ENCODE measurements at places on chromosomes 7 and 10. TPM values are rescaled to one million over a fixed set of nuclear protein-coding genes. Genes with fewer than 3 reads are reported as not detected.

DKK1 gene
- total RNA-seq, result 2.4 TPM

ITGB8 gene
- total RNA-seq, result 12.0 TPM

NPY gene
- total RNA-seq, result not detected

FAM237B gene
- total RNA-seq, result not detected

ADCYAP1R1 gene
- total RNA-seq, result 1.1 TPM

NUPR2 gene
- total RNA-seq, result 1.1 TPM

DNA sequence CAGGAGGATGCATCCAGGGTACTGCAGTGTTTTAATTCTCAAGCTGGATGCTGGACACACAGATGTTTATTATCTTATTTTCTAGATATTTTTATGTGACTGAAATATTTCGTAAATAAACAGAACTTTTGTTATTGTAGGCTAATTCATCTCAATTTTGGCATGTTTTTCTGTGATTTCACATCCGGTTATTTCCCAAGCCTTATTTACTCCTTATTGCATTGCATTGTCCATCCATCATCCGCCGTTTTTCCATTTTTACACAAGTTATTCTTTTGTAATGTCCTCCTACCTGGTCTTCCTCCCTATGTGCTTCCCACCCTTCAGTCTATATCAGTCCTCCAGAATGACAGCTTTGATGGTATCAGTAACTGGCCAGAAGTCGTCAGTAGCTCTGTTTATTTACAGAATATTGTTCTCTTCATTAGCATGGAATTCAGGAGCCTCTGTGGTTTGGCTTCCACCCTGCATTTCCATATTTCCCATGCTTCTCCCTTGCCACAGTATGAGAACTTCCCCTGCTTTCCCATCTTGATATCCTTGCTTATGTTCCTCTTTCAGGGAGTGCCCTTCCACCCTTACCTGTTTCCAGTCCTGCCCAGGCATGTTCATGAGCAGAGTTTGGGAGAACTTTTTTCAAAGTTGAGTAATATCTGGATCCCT lies 16.1 kb downstream of the GNAI1 start:
- no peaks in the 10 kb centered on the region for H3K4me1 ChIP-seq
- H3K36me3 ChIP-seq, result no peaks in the 10 kb centered on the region
- no peaks in the 10 kb centered on the region for H3K27me3 ChIP-seq
- H3K4me3 ChIP-seq, result no peak overlapping the region
- no peak overlapping the region for H3K27ac ChIP-seq

DNA sequence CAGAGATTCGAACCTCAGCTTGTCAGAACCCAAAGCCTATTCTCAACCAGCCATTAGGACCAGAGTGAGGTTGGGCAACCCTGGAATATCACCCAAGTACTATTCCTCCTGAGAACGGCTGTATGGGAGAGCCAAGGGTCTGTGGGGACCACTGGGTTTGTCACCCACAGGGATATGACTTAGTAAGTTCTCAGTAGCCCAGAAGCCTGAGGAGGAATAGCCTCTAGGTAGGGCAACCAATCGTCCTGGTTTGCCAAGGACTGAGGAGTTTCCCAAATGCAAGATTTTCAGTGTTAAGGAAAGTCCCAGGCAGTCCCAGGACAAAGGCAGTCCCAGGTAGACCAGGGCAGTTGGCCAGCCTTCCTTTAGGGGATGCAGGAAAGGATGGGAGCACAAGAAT lies 46.7 kb downstream of the PNLIPRP2 start:
- H3K4me3 ChIP-seq, result no peak overlapping the region
- no peaks in the 10 kb centered on the region for H3K27me3 ChIP-seq

- no peaks in the 10 kb centered on the region for H3K4me1 ChIP-seq
- peak overlapping the region; percentile 88 for H3K27ac ChIP-seq
- DNase-seq, result no peak
- H3K4me3 ChIP-seq, result no peak overlapping the region
Observed at GRCh38 chr7:151366166-151366879, 24.7 kb downstream of the NUB1 start.

- no peak overlapping the region for H3K4me3 ChIP-seq
- DNase-seq, result peak; percentile 75
- H3K27me3 ChIP-seq, result no peaks in the 10 kb centered on the region
- H3K4me1 ChIP-seq, result no peaks in the 10 kb centered on the region
- no peak overlapping the region for H3K27ac ChIP-seq
Observed at GRCh38 chr10:132489053-132489703, 48.4 kb upstream of the INPP5A start.

DNA sequence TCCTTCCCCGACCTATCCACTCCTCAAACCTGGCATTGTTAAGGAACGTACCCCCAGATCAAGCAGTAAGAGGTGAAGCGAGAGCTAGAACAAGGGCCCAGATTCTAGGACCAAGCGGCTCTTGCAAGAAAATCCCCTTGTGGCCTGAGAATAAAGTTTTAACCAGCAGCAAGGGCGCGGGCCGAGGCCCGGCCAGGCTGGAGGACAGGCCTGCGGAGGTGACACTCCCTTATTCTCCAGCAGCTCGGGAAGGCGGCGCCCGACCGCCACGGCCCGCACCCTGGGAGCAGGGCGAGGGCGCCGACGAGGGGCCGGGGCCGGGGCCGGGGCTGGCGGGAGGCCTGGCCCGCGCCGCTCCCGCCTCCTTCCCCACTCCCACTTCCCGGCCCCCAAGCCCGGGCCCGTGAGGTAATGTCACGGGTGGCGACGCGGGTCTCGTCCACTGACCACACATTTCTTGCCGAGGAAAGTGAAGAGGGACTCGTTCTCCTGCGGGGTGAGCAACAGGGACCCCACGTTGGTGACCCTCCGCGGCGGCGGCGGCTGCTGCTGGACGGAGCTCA lies 551 bp downstream of the WASL start:
- no peaks in the 10 kb centered on the region for H3K36me3 ChIP-seq
- no peaks in the 10 kb centered on the region for H3K4me1 ChIP-seq
- H3K4me3 ChIP-seq, result peak overlapping the region; percentile 55

GRCh38 chr7:104296266-104296665 lies 32.1 kb upstream of the LHFPL3 start:
- no peak overlapping the region for H3K27ac ChIP-seq
- no peaks in the 10 kb centered on the region for H3K4me1 ChIP-seq
- H3K4me3 ChIP-seq, result no peak overlapping the region
- H3K27me3 ChIP-seq, result no peaks in the 10 kb centered on the region

DNA sequence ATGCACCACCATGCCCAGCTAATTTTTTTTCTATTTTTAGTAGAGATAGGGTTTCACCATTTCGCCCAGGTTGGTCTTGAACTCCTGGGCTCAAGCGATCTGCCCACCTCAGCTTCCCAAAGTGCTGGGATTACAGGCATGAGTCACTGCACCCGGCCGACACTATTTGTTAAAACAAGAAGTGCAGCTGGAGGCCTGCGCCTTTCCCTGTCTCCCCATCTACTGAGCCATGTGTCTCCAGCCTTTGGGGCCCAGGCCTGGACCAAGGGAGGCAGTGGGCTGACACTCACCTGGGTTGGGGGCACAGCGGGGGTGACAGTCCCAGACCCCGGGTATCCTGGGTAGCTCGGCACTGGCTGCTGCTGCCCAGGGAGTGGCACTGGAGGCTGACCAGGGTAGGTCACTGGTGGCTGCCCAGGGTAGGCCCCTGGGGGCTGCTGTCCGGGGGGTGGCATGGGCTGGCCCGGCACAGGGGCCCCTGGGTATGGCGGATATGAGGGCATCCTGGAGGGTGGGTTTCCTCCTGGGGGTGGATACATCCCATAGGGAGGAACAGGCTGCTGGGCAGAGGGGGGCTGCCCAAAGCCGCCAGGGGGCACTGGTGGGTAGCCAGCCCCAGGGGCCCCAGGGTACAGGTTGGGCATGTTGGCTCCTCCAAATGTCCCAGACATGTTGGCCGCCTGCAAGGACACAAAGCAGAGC lies 36.3 kb downstream of the PLAC9 start:
- H3K36me3 ChIP-seq, result peaks cover under 1% of the 10 kb centered on the region
- no peak for DNase-seq
- peak overlapping the region; percentile 81 for H3K27ac ChIP-seq
- H3K27me3 ChIP-seq, result no peaks in the 10 kb centered on the region
- peaks cover 8% of the 10 kb centered on the region for H3K4me1 ChIP-seq

GRCh38 chr10:123862421-123863182 lies 29.0 kb downstream of the CPXM2 start:
- H3K27me3 ChIP-seq, result no peaks in the 10 kb centered on the region
- no peak for DNase-seq
- no peaks in the 10 kb centered on the region for H3K36me3 ChIP-seq
- no peak overlapping the region for H3K4me3 ChIP-seq

- H3K27ac ChIP-seq, result no peak overlapping the region
- no peak overlapping the region for H3K4me3 ChIP-seq
- H3K36me3 ChIP-seq, result no peaks in the 10 kb centered on the region
- no peaks in the 10 kb centered on the region for H3K27me3 ChIP-seq
- no peaks in the 10 kb centered on the region for H3K4me1 ChIP-seq
Observed at GRCh38 chr10:83489161-83489560, 650.1 kb upstream of the GHITM start.

DNA sequence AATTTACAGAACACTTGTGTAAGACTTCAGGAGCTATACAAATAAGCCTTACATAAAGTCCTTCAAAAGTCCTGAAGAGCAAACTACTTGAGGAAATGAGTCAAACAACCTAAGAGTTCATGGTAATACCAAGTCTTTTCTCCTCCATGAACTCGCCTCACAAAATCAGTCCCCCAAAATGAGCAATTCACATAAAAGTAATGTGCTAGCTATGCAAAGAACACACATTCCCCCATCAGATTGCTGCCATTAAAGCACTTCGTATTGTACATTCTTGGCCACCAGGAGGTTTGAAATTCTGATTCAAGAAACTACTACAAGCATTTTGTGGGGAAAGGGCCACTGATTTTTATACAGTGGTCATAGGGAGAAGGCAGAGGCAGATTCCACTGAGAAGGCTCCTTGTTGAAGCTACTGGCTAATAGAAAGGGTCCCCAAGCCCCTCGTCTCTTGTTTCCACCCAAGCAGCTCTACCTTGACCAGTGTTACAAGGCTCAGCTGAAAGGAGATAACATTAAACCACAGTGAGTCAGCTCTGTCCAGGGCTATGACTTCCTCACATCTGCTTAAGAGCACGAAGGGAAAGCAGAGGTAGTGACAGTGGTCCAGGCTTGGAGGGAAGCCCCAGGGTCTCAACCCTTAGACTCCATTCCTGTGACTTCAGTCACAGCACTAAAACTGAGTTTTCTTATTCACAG lies 115.2 kb upstream of the CDK1 start:
- H3K27ac ChIP-seq, result no peak overlapping the region
- H3K4me1 ChIP-seq, result no peaks in the 10 kb centered on the region
- no peak overlapping the region for H3K4me3 ChIP-seq
- H3K27me3 ChIP-seq, result no peaks in the 10 kb centered on the region
- H3K36me3 ChIP-seq, result no peaks in the 10 kb centered on the region
- no peak for DNase-seq

- H3K27ac ChIP-seq, result no peak overlapping the region
- no peaks in the 10 kb centered on the region for H3K36me3 ChIP-seq
- no peak for DNase-seq
- H3K27me3 ChIP-seq, result no peaks in the 10 kb centered on the region
Observed at GRCh38 chr7:785416-785815, 46.9 kb upstream of the SUN1 start.

GRCh38 chr7:2480070-2480408 lies 3.8 kb upstream of the GRIFIN start:
- no peak overlapping the region for H3K27ac ChIP-seq
- H3K4me3 ChIP-seq, result no peak overlapping the region
- no peaks in the 10 kb centered on the region for H3K36me3 ChIP-seq
- DNase-seq, result peak; percentile 50
- no peaks in the 10 kb centered on the region for H3K27me3 ChIP-seq
- H3K4me1 ChIP-seq, result no peaks in the 10 kb centered on the region

DNA sequence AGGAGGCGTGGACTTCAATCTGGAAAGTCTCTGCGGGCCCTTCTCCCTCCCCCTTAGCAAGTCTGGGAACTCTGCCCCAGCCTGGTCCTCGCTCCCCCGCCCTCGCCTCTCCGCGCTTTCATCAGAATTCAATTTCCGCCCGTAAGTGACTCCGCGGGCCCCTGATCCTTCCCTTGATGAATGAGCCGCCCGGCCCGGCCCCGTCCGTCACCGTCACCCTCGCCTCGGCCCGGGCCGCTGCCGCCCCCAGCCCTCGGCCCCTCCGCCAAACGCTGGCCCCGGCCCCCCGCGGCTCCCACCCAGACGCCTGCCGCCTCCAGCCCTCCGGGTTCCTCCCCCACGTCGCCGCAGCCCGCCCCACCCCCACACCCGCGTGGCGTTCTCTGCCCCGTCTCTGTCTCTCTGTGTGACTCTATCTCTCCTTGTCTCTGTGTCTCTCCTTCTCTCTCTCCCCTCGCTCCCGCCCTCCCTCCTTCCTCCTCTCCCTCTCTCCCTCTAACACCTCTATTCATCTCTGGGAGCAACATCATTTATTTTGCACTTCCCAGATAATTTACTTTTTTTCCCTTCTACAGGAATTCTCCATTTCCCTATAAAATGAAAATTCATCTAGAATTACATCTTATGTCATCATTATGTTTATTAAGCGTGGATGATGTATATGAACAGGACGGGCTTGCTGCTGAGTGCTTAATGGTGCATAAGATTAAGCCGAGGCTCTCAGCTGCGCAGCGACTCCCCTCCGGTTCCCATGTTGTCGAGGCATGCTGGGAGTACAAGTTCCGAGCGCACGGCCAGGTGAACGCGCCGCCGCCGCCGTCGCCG lies 91.2 kb upstream of the PAX2 start:
- H3K27me3 ChIP-seq, result no peaks in the 10 kb centered on the region
- DNase-seq, result no peak
- H3K4me1 ChIP-seq, result no peaks in the 10 kb centered on the region
- H3K4me3 ChIP-seq, result no peak overlapping the region

GRCh38 chr10:62707810-62708209 lies 96.7 kb upstream of the ADO start:
- H3K27ac ChIP-seq, result no peak overlapping the region
- no peaks in the 10 kb centered on the region for H3K4me1 ChIP-seq
- no peaks in the 10 kb centered on the region for H3K27me3 ChIP-seq
- DNase-seq, result no peak

GRCh38 chr7:131302876-131303707 lies 24.6 kb upstream of the MKLN1 start:
- no peaks in the 10 kb centered on the region for H3K27me3 ChIP-seq
- no peaks in the 10 kb centered on the region for H3K36me3 ChIP-seq
- H3K4me1 ChIP-seq, result peaks cover 7% of the 10 kb centered on the region
- DNase-seq, result no peak

Data from aorta (tissue), 5 donors.